AG08395 (cell line): ENCODE measurements at places on chromosomes 1 and 21.

- DNase-seq, result peak; percentile 82
Observed at GRCh38 chr1:44237721-44238457, 24.6 kb downstream of the DMAP1 start.

GRCh38 chr1:17538428-17539117 is 925 bp upstream of the ARHGEF10L start:
- no peak for DNase-seq

DNA sequence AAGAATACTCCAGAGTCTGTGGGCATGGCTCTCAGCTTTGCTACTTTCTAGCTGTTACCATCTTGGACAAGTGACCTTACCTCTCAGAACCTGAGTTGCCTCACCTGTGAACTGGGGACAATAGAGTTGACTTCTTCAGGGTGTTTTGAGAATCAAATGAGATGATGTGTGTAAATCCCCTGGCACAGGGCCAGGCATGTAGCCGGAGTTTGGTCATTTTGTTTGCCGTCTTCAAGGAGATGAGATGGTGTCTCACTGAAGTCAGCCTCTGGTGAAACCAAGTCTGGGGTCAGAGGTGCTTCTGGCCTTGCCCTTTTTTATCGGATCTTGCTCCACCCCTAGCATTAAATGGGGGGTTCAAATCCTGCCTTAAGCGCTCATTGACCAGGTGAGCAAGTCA is 149.2 kb upstream of the TMEM51 start:
- DNase-seq, result no peak

GRCh38 chr1:147095691-147096090 is 76.6 kb downstream of the PRKAB2 start:
- DNase-seq, result no peak

GRCh38 chr1:189958756-189959155 is 518.9 kb downstream of the BRINP3 start:
- no peak for DNase-seq

DNA sequence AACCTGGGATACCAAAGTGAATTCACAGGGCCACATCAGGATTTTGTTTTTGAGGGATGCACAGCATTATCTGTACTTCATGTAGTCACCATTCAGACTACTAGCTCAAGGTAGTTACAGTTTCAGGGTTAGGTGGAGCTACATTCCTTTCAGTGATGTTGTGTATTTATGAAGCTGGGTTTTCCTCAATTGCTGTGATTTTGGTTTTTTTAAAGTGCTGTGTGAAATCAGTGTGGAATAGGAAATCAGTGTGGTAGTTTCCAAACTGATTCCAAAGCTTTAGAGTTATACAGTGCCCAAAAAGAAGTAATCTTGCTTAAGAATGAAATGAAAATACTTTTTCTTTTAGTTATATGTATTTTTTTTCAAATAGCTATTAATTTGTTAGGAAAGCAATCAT is 95.8 kb downstream of the PKN2 start:
- no peak for DNase-seq

DNA sequence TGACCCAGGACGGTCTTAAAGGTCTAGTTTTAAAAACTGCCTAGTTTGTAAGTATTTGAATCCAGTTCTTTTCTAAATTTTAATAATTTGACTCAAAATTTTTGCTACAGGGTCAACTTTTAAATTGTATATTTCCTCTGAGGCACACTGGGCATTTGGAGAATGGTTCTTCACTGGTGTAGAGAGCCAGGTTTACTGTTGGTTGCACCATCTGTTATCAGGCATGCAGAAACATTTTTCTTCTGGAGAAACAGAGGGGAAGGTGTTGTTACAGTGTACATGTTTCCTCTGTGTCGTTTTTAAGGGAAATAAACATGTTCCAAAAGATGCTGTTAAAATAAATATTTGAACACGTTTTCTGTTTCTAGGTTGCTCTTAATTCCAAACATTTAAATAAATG is 39.0 kb upstream of the RWDD3 start:
- no peak for DNase-seq

DNA sequence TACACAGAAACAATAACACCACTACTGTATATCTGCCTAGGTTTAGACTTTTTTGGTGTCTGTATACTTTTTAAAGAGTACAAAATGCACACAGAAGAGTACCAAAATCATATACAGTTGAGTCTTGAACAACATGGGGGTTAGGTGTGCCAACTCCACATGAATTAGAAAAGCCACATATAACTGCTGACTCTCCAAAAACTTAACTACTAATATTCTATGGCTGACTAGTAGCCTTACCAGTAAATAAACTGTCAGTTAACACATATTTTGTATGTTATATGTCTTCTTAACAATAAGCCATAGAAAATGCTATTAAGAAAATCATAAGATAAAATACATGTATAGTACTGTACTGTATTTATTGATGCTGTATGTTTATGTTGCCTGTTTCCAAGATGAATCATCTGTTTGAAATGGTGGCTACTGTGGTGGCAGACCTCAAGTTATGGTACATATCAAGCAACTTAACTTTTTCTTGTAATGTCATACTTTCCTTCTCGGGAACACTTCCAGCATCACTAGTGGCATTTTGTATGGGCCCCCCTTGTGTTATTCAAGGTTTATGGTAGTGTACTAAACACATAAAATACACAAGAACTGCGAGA is 71.2 kb downstream of the LHX4 start:
- no peak for DNase-seq

GRCh38 chr1:24424990-24425389 is 9.4 kb downstream of the NIPAL3 start:
- no peak for DNase-seq

DNA sequence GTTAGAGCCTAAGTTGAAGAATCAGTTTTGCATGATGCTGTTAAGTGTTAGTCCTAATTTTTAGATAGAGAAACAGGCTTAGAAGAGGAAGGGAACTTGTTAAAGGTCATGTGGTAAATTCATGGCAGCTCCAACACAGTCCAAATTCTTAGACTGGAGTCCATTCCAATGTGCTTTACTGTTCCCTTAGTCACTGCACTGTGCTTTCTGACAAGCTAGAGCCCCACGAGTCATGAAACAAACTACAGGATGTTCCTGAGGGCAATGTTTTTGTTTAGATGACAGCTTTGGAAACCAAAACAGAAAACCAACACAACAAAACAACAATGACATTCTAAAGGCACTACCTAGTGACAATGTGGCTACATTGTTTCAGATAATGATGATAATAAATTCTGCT is 23.1 kb upstream of the RGS4 start:
- DNase-seq, result peak; percentile 66

- DNase-seq, result no peak
Observed at GRCh38 chr1:53503433-53504217, 44.4 kb downstream of the DMRTB1 start.

- DNase-seq, result no peak
Observed at GRCh38 chr1:1604374-1605033, 4.6 kb upstream of the FNDC10 start.
